NCI-H526 treated with DMSO at 0.1 percent for 48 hours (cell line): ENCODE measurements at places on chromosomes 16 and 17.

DNA sequence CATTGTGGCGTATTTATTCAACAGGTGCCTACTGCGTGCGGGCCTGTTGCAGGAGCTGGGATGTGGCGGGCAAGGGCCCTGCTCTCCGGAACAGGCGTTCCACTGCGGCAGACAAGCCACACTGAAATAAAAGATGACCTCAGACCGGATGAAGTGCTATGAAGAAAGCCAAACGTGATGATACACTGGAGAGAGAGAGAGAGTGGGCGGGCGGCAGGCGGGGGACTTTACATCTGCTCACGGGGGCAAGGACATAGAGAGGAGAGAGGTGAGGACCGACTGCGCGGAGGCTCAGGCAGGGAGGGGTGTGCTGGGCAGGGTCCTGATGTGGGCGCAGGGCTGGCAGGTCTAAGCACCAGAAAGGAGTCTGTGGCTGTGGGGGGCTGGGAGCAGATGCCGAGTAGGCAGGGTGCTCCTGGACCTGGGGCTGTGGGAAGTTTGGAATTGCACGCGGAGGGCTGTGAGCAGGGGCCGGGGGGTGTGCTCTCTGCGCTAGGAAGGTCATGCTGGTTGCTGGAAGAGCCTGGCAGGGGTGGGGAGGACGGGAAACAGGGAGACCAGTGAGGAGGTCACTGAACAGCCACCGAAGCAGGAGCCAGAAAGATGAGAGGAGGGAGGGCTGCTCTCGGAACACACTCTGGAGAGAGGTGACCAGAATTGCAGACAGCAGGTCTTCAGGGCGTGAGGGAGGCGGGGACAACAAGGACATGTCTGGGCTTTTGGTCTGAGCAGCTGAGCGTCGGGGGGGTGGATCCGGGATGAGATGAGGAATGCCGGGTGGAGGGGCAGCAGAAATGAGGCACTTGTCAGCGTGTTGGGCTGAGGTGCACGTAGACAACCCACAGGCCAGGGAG is 9.9 kb downstream of the MXRA7 start:
- DNase-seq = no peak

GRCh38 chr16:49601576-49601975 is 228.0 kb downstream of the C16orf78 start:
- DNase-seq = no peak

DNA sequence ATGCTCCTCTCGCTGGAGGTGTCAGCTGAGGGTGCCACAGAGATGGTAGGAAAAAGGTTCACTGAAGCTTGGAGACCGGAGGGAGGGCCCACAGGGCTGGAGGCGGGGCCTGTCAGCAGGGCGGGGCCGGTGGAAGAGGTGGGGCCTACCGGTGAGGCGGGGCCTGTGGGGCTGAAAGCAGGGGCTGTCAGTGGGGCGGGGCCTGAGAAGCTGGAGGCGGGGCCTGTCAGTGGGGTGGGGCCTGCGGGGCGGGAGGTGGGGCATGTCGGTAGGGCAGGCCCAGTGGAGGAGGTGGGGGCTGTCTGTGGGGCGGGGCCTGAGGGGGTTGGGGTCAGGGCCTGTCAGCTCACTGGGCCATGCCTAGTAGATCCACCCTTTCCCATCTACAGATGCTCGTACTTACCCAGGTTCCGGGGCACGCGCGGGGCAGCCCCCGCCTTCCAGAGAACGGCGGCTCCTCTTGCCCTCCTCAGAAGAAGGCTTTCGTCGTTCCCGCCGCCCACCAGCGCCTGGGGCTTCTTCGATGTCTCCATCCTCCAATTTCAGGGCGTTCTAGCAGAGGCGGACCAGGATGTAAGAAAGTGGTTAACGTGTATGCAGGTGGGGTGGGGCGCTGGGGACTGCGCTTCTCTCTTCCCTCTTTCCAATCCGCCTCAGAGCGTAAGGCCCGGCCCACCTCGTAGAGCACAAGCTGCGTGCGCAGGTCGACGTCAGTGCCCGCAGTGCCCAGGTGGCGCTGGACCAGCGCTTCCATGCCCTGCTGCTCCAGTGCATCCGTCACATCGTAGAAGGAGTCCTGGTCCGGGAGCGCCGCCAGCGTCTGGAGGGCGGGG is 9.8 kb downstream of the TMEM208 start:
- no peak for DNase-seq

GRCh38 chr17:7232114-7232513 is 2.2 kb downstream of the DVL2 start:
- no peak for DNase-seq

- no peak for DNase-seq
Measured at GRCh38 chr16:17294856-17295255, 175.9 kb downstream of the XYLT1 start.

DNA sequence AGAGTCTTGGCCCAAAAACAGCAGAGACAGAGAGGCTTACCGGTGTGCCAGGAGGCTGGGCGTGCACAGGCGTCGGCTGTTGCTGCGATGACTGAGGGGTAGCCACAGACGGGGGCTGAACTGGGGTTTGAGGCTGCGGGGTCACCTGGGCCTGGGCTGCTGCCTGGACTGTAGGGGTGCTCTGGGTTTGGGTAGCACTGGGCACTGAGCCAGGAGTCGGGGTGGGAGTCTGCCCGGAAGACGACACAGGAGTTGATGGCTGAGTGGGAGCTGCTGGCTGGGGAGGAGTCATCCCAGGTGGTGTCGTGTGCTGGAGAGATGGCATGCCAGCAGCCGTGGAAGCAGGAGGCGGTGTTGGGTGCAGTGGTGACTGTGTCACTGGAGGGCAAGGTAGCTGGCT is 53.2 kb upstream of the TRAP1 start:
- DNase-seq = no peak

DNA sequence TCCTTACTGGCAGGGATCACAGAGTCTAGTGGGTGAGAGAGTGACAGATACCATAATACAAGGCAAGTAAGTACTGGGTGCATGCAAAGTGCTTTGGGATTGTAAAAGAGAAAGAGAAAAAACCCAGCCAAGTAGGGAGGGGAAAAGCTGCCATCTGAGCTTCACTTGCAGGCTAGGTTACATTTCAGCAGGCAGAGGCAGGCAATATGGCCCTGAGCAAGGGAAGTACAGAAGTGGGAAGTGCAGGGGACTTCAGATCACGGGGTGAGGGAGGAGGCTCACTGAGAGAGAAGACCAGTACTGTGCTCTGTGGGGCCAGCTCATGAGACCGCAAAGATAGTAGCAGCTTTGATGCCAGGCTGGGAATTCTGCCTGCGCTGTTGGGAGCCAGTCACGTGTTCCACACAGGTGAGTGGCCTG is 230.6 kb downstream of the MSI2 start:
- DNase-seq = no peak

GRCh38 chr16:19223235-19224170 is 55.5 kb downstream of the SYT17 start:
- DNase-seq = peak; percentile 0

- no peak for DNase-seq
Measured at GRCh38 chr17:83067718-83068261, 11.6 kb upstream of the METRNL start.

DNA sequence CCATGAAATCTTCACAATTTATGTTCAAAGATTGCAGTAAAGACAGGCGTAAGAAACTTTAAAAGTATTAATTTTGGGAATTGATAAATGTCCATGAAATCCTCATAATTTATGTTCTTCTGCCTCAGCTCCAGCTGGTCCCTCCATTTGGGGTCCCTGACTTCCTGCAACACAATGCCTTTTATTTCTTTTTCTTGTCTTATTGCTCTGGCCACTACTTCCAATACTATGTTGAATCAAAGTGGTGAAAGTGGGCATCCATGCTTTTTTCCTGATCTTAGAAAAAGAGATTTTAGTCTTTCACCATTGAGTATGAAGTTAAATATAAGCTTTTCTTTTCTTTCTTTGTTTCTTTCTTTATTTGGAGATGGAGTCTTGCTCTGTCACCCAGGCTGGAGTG is 14.3 kb downstream of the TAT start:
- DNase-seq = no peak

- no peak for DNase-seq
Measured at GRCh38 chr16:86848821-86849220, 270.5 kb downstream of the FOXL1 start.

- DNase-seq = peak; percentile 76
Measured at GRCh38 chr16:30377812-30378235, 3.2 kb downstream of the MYL11 start.

DNA sequence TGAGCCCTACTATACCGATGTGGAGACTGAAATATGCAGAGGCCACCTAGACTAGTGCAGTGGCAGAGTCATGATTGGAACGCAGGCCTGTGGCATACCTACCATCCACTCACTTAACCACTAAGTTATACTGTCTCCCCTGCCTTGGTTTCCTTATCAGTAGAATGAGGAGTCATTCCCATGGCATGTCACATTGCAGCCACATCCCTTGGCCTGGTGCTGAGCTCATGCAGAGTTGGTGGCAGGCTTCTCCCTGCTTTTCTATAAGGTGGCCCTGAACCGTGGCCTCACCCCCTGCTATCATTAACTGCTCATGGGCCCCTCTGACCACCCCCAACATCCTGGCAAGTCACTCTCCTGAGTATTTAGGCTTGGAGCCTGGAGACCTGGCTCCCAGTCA is 212.5 kb downstream of the KATNIP start:
- DNase-seq = no peak

DNA sequence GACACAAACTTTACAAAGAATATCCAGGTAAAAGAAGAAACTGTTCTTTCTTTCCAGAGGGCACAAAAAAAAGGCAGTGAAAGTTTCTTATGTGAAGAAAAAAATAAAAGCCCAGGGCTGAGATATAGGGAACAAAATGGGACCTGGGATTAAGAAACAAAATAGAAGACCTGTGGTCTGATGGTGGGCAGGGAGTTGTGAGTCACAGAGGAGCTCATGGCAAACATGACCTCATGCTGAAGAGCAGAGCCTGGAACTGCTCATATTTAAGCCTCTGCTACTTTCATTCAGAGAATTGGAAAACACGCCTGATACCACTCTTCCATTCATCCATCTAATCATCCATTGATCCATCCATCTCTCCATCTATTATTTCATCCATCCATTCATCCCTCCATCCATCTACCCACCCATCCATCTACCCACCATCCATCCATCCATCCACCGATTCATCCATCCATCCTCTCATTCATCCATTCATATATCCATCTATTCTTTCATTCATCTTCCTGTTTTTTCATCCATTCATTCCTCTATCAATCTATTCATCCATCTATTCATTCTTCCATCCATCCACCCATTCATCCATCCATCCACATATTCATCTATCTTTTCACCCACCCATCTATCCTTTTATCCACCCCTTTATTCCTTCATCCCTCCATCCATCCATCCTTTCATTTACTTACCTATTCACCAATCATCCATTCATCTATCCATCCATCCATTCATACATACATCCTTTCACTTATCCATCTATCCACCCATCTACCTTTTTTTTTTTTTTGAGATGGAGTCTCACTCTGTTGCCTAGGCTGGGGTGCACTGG is 30.0 kb downstream of the WFDC1 start:
- no peak for DNase-seq

DNA sequence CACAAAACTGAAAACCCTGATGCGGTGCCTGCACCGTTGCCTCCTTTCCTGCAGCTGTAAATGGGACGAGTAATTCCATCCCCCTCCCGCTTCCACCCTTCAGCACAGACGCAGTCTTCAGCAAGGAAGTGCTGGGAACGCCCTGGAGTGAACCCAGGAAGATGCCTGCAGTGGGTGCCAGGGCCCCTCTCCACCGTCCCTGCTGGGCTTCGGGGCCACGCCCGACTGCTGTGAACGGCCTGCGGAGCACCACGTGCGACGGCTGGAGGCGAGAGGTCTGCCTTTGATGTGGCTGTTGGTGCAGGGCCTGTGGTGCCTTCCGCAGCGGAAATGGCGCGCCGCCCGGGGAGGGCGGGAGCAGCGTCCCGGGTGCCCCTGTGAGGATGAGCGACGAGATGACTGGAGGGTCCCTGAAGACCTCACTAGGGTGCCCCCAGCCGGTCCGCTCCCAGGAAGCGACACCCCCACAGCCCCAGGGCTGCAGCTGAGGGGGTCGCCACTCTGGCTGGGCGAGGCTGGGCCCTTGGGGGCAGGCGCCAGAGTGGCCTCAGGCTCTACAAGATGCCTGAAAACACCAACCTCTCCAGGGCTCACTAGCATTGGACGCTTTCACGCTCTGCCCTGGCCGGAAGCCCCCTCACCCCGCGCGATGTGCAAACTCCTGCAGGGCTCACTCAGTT is 749 bp upstream of the MC1R start:
- no peak for DNase-seq

GRCh38 chr16:56611281-56611833 is 3.0 kb downstream of the MT2A start:
- no peak for DNase-seq

GRCh38 chr17:50642722-50643656 is 8.3 kb downstream of the ABCC3 start:
- no peak for DNase-seq

DNA sequence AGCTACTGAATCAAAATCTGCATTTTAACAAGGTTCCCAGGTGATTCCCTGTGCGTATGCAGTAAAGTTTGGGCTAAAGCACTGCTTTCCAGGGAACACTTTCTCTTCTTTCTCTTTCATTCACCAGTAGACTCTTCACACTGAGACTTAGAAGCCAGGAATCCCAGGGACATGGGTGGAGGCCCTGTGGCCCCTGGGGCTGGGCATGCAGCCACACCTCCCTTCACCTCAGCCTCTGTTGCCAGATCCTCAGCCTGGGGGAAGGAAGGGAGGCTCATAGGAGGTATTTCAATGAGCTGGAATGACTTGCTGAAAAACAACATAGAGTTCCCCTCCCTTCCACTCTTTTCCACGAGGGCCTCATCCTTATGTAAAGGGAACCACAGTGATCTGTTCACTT is 1.2 kb downstream of the G6PC3 start:
- DNase-seq = no peak
